ENCODE measurements at places on chromosomes 6 and 20.

- no peak for DNase-seq
Measured at GRCh38 chr6:119517428-119517827, 167.9 kb upstream of the MAN1A1 start.

DNA sequence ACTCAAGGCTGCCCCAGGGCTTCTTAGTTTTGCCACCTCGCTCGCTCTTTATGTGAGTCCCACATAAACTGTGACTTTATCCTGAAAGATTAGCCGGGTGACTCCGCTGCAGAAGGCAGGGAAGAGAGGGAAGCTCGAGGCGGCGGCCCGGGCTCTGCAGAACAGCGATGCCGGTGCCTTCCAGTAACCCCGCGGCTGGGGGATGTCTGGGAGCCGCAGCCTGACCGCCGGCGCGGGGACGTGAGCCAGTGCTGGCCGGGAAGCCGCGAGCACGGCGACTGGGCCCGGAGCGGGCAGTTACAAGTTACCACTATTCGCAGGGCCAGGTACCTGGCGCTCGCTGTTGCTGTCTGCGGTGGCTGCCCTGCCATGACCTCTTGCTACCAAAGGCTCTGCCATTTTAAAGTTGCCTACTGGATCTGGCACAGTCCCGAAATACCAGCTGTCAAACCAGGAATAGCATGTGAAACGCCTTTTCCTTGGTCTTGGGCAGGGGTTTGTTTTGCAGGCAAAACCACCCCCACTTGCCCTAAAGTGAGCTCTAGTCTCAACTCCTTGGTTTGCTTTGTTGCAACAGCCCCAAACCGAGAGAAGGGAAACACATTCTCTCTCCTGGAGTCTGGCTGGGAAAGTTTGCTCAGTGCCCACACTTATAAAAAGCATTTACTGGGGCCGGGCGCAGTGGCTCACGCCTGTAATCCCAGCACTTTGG is 124.0 kb upstream of the SLC2A12 start:
- DNase-seq: no peak

DNA sequence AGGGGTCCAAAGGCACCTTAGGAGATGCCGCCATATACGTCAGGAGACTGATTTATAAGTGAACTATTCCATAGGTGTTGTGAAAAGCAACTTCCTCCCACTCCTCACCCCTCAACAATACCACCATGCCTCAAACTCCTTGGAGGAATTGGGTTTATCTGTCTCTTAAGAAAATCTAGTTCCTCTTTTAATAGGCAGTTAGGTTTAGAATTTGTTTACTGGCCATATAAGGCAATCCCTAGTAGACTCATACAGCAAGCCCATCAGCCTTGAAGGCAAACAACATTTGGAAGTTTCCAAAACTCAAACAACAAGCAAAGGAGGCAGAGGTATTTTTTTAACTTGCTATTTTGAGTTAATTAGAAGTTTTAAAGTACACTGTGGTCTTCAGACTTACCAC is 66.1 kb downstream of the PRND start:
- no peak for DNase-seq

GRCh38 chr6:1593958-1594314 is 15.8 kb upstream of the FOXC1 start:
- no peak for DNase-seq

- DNase-seq: no peak
Measured at GRCh38 chr6:125307150-125307838, 5.5 kb upstream of the HDDC2 start.

DNA sequence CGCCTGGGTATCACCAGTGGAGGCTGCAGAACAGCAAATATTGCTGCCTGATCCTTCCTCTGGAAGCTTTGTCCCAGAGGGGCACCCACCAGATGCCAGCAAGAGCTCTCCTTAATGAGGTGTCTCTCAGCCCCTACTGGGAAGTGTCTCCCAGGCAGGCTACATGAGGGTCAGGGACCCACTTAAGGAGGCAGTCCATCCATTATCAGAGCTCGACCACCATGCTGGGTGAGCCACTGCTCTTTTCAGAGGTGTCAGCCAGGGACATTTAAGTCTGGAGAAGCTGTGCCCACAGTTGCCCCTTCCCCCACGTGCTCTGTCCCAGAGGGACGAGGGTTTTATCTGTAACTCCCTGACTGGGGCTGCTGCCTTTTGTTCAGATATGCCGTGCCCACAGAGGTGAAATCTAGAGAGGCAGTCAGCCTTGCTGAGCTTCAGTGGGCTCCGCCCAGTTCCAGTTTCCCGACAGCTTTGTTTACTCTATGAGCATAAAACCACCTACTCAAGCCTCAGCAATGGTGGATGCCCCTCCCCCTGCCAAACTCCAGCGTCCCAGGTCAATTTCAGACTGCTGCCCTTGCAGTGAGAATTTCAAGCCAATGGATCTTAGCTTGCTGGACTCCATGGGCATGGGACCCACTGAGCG is 25.9 kb upstream of the AIG1 start:
- no peak for DNase-seq

DNA sequence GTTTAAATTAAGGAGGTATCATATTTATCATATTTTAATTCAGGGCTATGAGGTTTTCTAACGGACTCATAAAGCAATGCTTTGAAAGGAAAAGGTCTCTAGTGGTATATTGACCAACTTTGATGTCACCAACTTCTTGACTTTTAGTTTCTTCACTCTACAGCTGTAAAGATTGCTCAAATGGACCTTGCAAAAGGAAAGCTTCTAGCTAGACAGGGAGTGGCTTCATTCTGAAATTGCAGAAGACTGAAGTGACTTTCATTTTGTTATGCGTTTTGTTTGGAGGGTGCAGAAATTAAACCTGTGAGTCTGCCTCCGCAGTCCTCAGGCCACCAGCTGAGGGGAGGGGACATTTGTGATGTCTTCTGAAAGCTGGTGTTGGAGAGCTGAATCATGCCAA is 95.7 kb downstream of the SLC24A3 start:
- no peak for DNase-seq

DNA sequence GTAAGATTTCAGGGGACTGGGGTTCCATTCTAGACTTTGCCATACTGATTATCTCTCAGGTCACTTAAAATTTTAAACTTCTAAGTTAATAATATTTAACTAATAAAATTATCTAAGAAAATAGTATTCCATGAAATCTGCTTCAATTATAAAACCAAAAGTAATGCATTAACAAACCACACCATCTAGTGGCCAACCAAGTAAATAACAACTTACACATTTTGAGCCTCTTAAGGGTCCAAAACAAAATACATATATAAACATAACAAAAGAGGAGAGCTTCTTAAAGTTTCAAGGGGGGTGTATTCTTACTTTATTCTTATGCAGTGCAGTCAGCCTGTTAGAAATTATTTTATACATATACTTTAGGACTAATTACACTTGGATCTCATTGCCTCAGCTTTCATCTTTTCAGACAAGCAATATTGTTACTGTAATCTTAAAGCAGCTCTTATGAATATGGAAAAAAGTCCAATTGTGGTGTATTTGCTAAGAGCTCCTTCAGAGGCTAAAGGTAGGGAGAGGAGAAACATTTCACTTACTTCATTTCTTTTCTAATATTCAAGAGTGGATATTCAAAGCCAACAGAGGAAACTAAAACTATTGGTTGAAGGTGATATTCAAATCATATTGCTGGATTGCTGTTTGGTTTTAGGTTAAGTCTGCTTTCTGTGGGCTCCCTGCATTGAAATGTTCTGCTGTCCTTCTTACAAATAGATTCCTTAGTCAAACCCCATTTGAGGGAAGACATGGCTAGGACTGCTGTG is 199.7 kb upstream of the SIM1 start:
- DNase-seq: no peak

- DNase-seq: no peak
Measured at GRCh38 chr20:13778827-13779226, 5.9 kb downstream of the ESF1 start.

- DNase-seq: no peak
Measured at GRCh38 chr6:46299253-46299652, 128.5 kb upstream of the ENPP5 start.

DNA sequence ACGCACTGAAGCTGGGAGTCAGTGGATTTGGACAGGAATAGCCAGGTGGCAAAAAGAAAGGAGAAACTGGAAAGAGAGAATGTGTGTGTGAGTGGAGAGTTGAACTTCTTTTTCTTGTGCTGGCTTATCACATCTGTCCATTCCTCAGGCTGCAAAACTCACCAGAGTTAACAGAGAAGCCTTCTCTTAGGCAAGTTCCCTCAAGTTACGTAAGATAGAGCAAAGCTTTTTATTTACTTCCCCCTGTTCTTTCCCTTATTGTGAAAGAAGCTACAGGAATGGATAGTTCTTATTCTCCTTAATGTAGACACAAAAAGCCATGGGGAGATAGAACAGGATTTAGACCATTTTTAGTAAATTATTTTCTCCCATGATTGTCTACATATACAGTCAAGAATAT is 188.6 kb downstream of the BMP2 start:
- DNase-seq: no peak

GRCh38 chr20:41734506-41734945 is 116.3 kb upstream of the CHD6 start:
- no peak for DNase-seq

DNA sequence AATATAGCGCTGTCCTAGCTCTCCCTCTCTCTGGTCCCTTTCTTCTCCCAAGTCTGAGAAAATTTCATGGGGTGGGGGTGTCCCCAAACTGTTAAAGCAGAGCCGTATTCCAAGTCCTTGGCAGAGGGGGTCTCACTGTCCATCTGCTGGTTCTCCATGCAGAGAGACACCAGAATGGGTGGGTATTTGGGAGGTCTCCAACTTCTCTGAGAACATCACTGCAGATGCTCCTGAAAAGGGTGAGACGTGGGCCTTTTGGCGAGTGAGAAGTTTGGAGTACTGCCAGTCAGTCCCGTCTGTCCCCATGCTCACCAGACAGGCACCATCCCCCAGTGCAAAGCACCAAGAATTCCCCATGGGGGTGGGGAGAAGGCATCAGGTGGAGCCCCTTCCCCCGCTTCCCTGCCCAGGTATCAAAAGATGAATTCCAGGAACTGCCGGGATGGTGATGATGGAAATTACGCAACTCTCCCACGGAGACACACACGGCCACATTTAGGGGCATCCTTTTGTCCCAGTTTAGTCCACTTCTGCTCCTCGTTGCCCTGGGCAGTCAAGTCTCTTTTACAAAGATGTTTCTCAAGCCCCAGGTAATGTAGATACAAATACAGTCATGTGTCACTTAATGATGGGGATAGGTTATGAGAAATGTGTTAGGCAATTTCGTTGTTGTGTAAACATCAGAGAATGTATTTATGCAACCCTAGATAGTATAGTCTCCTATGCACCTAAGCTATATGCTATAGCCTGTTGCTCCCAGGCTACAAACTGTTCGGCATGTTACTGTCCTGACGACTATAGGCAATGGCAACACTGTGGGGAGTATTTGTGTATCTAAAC is 73.4 kb upstream of the SRSF6 start:
- no peak for DNase-seq

DNA sequence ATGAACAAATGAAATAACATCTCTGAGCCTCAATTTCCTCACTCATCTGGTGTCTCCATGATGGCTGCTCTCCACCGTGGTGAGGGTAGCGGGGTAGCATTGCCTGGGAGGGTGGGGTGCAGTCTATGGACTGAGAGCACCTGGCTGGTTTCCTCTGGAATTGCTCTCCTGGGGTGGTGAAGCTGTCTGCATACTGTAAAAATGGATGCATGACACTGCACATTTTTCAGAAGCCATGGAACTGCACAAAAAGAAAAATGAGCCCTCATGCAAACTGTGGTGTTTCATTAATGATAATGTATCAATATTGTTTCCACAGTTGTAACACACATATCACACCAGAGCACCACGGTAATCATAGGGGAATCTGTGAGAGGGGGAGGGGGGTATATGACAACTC is 12.1 kb upstream of the ITPR3 start:
- no peak for DNase-seq

GRCh38 chr6:115612796-115613479 is 447.8 kb downstream of the FRK start:
- no peak for DNase-seq

DNA sequence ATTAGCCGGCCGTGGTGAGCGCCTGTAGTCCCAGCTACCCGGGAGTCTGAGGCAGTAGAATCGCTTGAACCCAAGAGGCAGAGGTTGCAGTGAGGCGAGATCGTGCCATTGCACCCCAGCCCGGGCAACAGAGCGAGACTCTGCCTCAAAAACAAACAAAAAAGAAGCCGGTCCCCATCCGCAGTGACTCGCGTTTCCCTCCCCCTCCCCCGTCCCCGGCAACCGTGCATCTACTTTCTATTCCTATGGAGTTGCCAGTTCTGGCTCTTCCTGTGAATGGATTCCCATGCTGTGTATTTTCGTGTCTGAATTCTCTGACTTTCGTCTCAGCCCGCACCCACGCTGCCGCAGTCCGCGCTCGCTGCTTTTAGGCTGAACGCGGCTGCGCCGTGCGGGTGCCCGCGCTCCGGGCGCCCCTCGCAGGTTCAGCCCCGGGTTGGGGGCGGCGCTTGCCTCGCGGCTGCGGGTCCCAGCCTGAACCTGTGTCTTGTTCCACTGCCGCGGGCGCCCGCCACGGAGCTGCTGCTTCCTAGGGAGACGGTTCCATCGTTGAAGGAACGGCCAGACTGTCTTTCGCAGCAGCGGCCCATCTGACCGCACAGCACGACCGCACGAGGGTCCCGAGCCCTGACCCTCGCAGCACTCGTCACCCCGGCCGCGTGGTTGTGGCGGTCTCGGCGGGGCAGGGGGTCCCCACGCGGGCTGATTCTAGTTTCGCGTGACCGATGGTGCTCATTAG is 1.1 kb upstream of the MRGBP start:
- peak; percentile 55 for DNase-seq

- DNase-seq: no peak
Measured at GRCh38 chr20:22060610-22061009, 355.1 kb downstream of the PAX1 start.

- no peak for DNase-seq
Measured at GRCh38 chr6:157599191-157599590, 218.2 kb downstream of the ZDHHC14 start.

- no peak for DNase-seq
Measured at GRCh38 chr20:12605751-12606150, 403.0 kb upstream of the SPTLC3 start.

DNA sequence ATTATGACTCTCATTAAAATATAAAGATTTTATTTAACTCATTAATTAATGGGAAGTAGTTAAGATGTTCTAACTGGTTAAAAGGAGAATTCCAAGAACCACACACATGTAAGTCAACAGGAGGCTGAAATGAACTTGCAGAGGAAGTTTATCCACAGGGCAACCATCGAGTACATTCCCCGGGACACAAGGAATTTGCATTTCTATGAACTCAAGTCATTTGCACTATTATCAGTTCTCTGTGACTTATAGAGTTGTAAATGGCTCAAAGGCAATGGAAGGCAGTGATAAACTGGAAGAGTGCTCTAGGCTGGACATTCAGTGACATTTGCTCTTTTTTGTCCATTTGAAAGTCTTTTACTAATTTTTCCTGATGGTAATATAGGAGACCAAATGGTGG is 97.4 kb downstream of the SNX5 start:
- no peak for DNase-seq
